ENCODE measurements at places on chromosomes 7 and 10.

DNA sequence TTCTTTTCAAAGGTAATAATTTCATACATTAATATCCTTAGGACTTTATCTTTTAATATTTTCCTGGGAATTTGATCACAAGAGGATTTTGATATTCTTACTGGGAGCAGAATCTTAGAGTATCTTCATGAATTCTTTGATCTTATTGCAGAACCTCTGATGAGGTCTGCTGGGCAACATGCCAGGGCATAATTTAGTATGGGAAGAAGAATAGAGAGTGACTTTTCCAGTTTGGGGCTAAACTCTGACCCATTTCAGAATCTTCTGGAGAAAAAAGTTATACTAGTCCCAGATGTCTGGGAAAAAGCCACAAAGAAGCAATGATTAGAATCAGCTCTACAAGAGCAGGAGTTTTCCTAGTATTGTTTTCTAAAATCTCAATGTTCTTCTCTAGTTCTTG, 28.0 kb upstream of the RSU1 start:
- H3K27me3 ChIP-seq, result no peaks in the 10 kb centered on the region
- no peak overlapping the region for H3K27ac ChIP-seq
- no peak overlapping the region for H3K4me3 ChIP-seq
- H3K36me3 ChIP-seq, result no peaks in the 10 kb centered on the region
- no peak for DNase-seq

- DNase-seq, result no peak
- H3K27me3 ChIP-seq, result no peaks in the 10 kb centered on the region
- H3K4me1 ChIP-seq, result peaks cover 22% of the 10 kb centered on the region
- H3K27ac ChIP-seq, result peak overlapping the region; percentile 97
- H3K4me3 ChIP-seq, result peak overlapping the region; percentile 84
Observed at GRCh38 chr7:17304926-17305325, 6.5 kb downstream of the AHR start.

DNA sequence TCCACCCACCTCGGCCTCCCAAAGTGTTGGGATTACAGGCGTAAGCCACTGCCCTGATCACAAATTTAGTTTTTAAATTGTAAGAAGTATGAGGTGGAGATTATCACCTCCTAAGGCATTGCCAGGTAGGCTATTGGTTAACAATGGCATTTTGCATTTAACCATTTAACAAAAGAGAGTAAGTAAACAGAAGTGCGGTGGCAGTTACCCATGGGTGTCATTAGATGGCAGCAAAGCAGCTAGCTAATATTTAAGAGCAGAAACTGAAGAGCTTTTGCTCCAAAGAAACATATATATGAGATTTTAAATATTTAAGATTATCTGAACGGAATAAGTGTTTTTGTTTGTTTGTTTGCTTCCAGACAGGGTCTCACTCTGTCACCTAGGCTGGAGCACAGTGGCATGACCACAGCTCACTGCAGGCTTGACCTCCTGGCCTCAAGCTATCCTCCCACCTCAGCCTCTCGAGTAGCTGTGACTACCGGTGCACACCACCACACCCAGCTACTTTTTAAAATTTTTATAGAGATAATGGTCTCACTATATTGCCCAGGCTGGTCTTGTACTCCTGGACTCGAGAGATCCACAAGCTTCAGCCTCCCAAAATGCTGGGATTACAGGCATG, 325.5 kb upstream of the C7orf33 start:
- no peaks in the 10 kb centered on the region for H3K36me3 ChIP-seq
- no peaks in the 10 kb centered on the region for H3K4me1 ChIP-seq
- no peak overlapping the region for H3K27ac ChIP-seq
- no peak for DNase-seq
- H3K4me3 ChIP-seq, result no peak overlapping the region
- no peaks in the 10 kb centered on the region for H3K27me3 ChIP-seq

- no peak overlapping the region for H3K4me3 ChIP-seq
- DNase-seq, result no peak
- peaks cover 43% of the 10 kb centered on the region for H3K36me3 ChIP-seq
- H3K4me1 ChIP-seq, result peaks cover 8% of the 10 kb centered on the region
- H3K27me3 ChIP-seq, result no peaks in the 10 kb centered on the region
Observed at GRCh38 chr10:119502209-119502608, 40.3 kb downstream of the RGS10 start.

DNA sequence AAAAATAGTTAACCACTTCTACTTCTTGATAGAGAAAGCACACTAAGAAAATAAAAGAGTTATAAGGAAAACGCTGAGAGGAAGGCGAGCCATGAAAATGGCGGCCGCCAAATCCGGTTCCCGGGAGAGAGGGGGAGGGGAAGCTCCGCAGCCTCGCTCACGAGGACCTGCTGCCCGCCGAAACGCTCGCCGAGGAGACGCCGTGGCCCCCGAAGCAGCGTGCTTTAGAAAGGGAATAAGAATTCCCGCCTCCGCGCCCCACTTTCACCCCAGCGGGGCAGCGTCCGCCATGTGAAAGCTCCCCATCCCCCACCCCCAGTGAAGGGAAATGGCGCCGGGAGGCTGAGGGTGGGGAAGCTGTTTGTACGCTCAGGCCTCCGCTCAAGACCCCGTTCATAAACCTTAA, 505 bp downstream of the HNRNPA2B1 start:
- peaks cover 29% of the 10 kb centered on the region for H3K36me3 ChIP-seq
- peak; percentile 51 for DNase-seq
- H3K4me3 ChIP-seq, result peak overlapping the region; percentile 100
- H3K27me3 ChIP-seq, result no peaks in the 10 kb centered on the region
- H3K4me1 ChIP-seq, result peaks cover 15% of the 10 kb centered on the region

DNA sequence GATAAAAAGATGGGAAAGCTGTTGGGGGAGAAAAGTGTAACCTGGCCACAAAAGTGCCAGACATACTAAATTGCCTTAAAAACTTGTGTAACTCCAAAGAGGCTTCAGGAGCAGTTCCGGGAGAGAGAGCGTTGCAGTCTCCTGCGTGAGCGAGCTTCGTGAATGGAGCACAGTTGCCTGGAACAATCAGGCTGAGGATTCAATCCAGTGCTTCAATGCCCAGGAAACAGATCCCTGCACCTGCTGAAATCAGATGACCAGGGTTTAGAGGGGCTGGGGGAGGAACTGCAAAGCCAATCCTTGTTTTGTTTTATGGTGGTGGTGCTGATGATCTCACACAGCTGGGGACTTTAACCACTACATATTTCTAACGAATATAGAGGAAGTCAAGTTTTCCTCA, 398.3 kb downstream of the DPP6 start:
- DNase-seq, result no peak
- no peaks in the 10 kb centered on the region for H3K27me3 ChIP-seq
- H3K36me3 ChIP-seq, result no peaks in the 10 kb centered on the region
- no peak overlapping the region for H3K4me3 ChIP-seq
- no peak overlapping the region for H3K27ac ChIP-seq

DNA sequence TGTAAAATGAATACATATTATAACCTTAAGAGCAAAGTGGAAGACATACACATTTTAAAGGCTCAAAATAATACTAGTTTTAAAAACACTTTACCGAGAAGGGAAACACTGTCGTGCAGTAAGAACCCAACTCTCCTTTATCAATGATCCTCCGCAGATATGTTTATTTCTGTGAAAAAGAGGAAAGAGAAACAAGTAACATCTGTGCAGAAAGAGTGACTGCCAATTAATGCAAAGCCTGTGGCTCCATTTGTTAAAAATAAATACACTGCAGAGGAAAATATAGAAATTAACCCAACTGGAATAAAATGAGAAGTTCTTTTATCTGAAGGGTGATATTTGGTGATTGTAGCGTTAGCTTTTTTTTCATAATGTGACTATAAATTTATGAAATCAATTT, 62.7 kb downstream of the HGF start:
- H3K27ac ChIP-seq, result no peak overlapping the region
- H3K36me3 ChIP-seq, result no peaks in the 10 kb centered on the region
- H3K4me3 ChIP-seq, result no peak overlapping the region

- no peaks in the 10 kb centered on the region for H3K36me3 ChIP-seq
- H3K27me3 ChIP-seq, result no peaks in the 10 kb centered on the region
- H3K4me3 ChIP-seq, result no peak overlapping the region
- H3K4me1 ChIP-seq, result no peaks in the 10 kb centered on the region
- no peak for DNase-seq
- H3K27ac ChIP-seq, result no peak overlapping the region
Observed at GRCh38 chr7:24587853-24588252, 14.6 kb downstream of the PALS2 start.

DNA sequence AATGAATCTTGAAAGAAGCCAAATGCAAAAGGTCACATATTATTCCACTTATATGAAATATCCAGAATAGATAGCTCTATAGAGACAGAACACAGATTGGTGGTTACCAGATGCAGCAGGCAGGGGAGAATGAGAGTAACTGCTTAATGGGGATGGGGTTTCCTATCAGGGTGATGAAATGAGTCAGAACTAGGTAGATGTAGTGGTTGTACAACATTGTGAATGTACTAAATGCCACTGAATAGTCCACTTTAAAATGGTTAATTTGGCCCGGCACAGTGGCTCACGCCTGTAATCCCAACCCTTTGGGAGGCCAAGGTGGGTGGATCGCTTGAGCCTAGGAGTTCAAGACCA, 9.4 kb upstream of the SLC25A28 start:
- no peak for DNase-seq
- H3K4me3 ChIP-seq, result no peak overlapping the region
- H3K27me3 ChIP-seq, result no peaks in the 10 kb centered on the region

DNA sequence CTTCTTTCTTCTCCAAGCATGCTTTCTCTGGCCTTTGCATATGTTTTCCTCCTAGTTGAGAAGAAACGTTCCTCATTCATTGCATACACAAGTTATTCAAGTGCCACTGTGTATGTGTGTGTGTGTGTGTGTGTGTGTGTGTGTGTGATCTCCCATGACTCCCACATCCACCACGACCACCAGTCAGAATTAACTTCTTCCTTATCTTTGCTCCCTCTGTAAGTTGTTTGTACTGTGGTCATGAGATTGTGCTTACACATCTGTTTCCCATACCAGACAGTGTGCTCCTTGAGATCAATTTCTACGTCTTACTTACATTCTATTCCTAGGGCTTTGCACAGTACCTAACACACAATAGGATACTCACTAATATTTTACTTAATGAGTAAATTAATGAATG, 22.4 kb upstream of the FAM13C start:
- H3K4me1 ChIP-seq, result peaks cover 11% of the 10 kb centered on the region
- no peak overlapping the region for H3K4me3 ChIP-seq
- no peaks in the 10 kb centered on the region for H3K36me3 ChIP-seq
- H3K27ac ChIP-seq, result no peak overlapping the region
- H3K27me3 ChIP-seq, result no peaks in the 10 kb centered on the region
- DNase-seq, result no peak

DNA sequence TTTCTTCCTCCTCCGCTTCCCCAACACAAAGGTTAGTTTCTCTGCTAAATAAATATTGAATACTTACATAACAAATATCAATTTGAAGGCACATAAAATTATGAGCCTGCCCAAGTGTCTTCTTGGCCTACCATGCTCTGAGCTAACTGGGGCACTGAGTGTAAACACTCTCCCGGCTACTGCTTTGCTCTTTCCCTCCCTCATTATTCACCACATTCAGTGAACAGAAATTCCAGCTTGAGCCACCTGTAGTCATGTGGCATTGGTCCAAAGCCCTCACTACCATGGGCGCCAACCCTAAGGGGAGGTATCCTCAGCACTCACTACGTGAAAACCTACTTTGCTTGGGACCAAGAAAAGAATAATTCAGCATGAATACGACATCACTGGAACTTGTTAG, 409.0 kb downstream of the KCNMA1 start:
- no peaks in the 10 kb centered on the region for H3K36me3 ChIP-seq
- H3K27ac ChIP-seq, result no peak overlapping the region
- H3K27me3 ChIP-seq, result no peaks in the 10 kb centered on the region
- DNase-seq, result no peak
- no peak overlapping the region for H3K4me3 ChIP-seq

- no peak overlapping the region for H3K27ac ChIP-seq
- no peaks in the 10 kb centered on the region for H3K36me3 ChIP-seq
- H3K27me3 ChIP-seq, result no peaks in the 10 kb centered on the region
- H3K4me1 ChIP-seq, result no peaks in the 10 kb centered on the region
- DNase-seq, result no peak
- no peak overlapping the region for H3K4me3 ChIP-seq
Observed at GRCh38 chr10:106399112-106399511, 765.4 kb downstream of the SORCS1 start.

- DNase-seq, result no peak
- no peaks in the 10 kb centered on the region for H3K36me3 ChIP-seq
- H3K4me1 ChIP-seq, result no peaks in the 10 kb centered on the region
- H3K27me3 ChIP-seq, result no peaks in the 10 kb centered on the region
- no peak overlapping the region for H3K27ac ChIP-seq
- H3K4me3 ChIP-seq, result no peak overlapping the region
Observed at GRCh38 chr7:103010211-103010610, 64.4 kb downstream of the FBXL13 start.

GRCh38 chr7:81833401-81833800, 63.6 kb upstream of the HGF start:
- H3K4me1 ChIP-seq, result no peaks in the 10 kb centered on the region
- H3K27me3 ChIP-seq, result no peaks in the 10 kb centered on the region
- H3K36me3 ChIP-seq, result no peaks in the 10 kb centered on the region
- H3K4me3 ChIP-seq, result no peak overlapping the region
- DNase-seq, result no peak

- no peaks in the 10 kb centered on the region for H3K36me3 ChIP-seq
- DNase-seq, result no peak
- H3K4me3 ChIP-seq, result peak overlapping the region; percentile 3
- H3K4me1 ChIP-seq, result no peaks in the 10 kb centered on the region
- no peak overlapping the region for H3K27ac ChIP-seq
Observed at GRCh38 chr7:52088008-52088901, 771.6 kb upstream of the COBL start.

- H3K4me3 ChIP-seq, result no peak overlapping the region
- DNase-seq, result no peak
- H3K27ac ChIP-seq, result no peak overlapping the region
- no peaks in the 10 kb centered on the region for H3K4me1 ChIP-seq
- no peaks in the 10 kb centered on the region for H3K27me3 ChIP-seq
Observed at GRCh38 chr10:96696845-96697425, 23.4 kb downstream of the PIK3AP1 start.

DNA sequence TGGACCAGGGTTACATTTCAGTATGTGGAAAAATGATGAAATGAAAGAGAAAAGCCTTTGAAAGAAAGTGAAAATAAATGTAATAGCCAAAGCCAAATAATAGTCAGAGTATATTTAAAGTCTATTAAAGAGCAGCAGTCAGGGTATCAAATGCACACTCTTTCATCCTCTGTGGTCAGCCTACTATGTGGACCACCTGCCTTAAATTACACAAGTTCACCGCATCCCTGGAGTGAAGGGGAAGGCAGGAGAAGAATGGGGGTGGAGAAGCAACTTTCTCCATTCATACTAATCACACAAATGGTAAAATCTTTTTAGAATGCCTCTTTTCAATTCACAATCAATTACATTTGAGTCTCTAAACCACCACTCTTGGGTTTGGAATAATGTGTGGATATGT, 16.0 kb downstream of the TWIST1 start:
- DNase-seq, result no peak
- no peak overlapping the region for H3K4me3 ChIP-seq
- peak overlapping the region; percentile 14 for H3K27ac ChIP-seq
- peaks cover 5% of the 10 kb centered on the region for H3K4me1 ChIP-seq

GRCh38 chr7:116733924-116734580, 62.1 kb downstream of the MET start:
- no peak overlapping the region for H3K4me3 ChIP-seq
- no peaks in the 10 kb centered on the region for H3K4me1 ChIP-seq
- DNase-seq, result no peak
- H3K27ac ChIP-seq, result no peak overlapping the region
- no peaks in the 10 kb centered on the region for H3K27me3 ChIP-seq
- H3K36me3 ChIP-seq, result no peaks in the 10 kb centered on the region

- H3K4me3 ChIP-seq, result no peak overlapping the region
- no peak for DNase-seq
- H3K36me3 ChIP-seq, result no peaks in the 10 kb centered on the region
- H3K4me1 ChIP-seq, result peaks cover 8% of the 10 kb centered on the region
- no peaks in the 10 kb centered on the region for H3K27me3 ChIP-seq
- no peak overlapping the region for H3K27ac ChIP-seq
Observed at GRCh38 chr10:8365935-8366911, 311.7 kb downstream of the GATA3 start.

All from esophagus squamous epithelium (tissue), 5 donors.